ENCODE measurements at places on chromosomes 2 and 18.

- DNase-seq: no peak
Measured at GRCh38 chr2:233674314-233674713, 2.6 kb downstream of the UGT1A9 start.

DNA sequence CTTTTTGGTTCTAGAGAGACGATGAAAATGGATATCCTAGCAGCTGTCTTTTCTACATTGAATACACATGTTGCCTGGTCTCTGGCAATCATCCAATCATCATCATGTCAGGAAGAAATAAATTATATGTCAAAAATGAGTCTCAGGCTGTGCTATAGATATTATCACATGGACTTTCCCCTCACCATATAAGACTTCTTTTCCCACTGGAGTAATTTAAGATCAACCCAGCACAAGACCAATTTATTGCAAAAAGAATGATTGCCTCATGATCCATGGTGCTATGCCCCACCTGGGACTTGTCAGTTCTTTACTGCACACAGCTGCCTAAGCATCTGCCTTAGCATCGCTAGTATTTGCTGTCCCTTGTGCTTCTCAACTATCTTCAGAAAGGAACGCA is 783.7 kb upstream of the TMEFF2 start:
- DNase-seq: no peak

DNA sequence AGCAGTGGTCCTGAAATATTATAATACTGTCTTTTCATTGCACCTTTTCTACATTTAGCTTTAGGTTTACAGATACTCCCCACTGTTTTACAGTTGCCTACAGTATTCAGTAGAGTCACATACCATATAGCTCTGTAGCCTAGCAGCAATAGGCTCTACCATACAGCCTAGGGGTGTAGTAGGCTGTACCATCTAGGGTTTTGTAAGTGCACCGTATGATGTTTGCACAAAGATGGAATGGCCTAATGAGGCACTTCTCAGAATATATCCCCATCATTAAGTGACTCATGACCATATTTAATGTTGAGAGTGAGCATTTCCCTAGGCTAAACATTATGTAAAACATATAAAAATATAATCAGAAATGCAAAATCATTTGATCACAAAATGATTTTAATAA is 511.3 kb upstream of the RAB12 start:
- no peak for DNase-seq

GRCh38 chr18:36126668-36127067 is 2.5 kb downstream of the SLC39A6 start:
- DNase-seq: no peak

- no peak for DNase-seq
Measured at GRCh38 chr2:241873803-241874110, 4.2 kb downstream of the RTP5 start.

- no peak for DNase-seq
Measured at GRCh38 chr2:157155992-157156391, 101.5 kb upstream of the GALNT5 start.

DNA sequence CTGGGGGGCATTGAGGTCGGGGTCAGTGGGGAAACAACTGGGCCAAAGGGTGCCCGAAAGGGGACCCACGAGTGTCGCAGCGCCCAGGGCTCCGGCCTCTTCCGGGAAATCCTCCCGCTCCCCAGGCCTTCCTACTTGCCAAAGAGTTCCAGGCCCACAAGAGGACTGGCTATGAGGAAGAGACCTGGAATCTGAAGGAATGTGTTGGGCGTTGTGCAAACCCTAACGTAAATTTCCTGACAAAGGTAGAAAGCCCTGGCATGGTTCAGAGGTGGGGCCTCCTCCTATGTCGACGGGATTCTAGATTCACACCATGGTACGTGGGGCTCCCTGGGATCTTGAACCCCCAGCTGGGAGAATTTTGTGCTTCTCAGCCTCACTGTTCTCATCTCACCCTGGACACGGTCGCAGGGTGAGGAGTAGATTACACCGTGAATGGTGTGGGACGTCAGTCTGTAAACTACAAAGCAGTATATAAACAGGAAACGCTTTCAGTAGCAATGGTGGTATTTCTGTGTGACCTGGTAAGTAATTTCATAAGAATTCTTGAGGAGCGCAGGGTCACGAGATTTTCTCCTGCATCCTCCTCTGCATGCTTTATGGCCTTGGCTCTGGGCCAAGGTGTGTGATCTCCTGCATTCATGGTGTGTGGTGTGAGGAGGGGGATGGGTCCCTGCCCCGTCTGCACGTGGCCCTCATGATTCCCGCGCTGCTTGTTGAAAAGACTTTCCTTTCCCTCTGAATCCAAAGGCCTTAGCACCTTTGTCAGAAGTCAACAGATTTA is 868 bp downstream of the HSBP1L1 start:
- peak; percentile 96 for DNase-seq

Data from choroid plexus epithelial cell (primary cell).